ENCODE measurements at places on chromosomes 3 and 15. TPM values are rescaled to one million over a fixed set of nuclear protein-coding genes. Genes with fewer than 3 reads are reported as not detected.

APEH gene
- total RNA-seq, result 80.0 TPM

CDCP1 gene
- total RNA-seq, result 8.5 TPM

AADACL2 gene
- 0.73 TPM for total RNA-seq

GNB5 gene
- 18.9 TPM for total RNA-seq

CORO2B gene
- 2.9 TPM for total RNA-seq

NR1I2 gene
- total RNA-seq, result 0.32 TPM

FOXP1 gene
- total RNA-seq, result 146 TPM

GRM2 gene
- total RNA-seq, result 1.3 TPM

APOD gene
- 651 TPM for total RNA-seq

UQCRC1 gene
- total RNA-seq, result 230 TPM

FAM107A gene
- 17.7 TPM for total RNA-seq

NECTIN3 gene
- 19.7 TPM for total RNA-seq

- DNase-seq, result no peak
These were observed 308.4 kb downstream of the SQOR start for GRCh38 chr15:45943240-45943639.

GRCh38 chr15:37880009-37880834, 54.2 kb upstream of the TMCO5A start:
- no peak for DNase-seq

GRCh38 chr15:51680321-51680720, 982 bp upstream of the SCG3 start:
- DNase-seq, result no peak

DNA sequence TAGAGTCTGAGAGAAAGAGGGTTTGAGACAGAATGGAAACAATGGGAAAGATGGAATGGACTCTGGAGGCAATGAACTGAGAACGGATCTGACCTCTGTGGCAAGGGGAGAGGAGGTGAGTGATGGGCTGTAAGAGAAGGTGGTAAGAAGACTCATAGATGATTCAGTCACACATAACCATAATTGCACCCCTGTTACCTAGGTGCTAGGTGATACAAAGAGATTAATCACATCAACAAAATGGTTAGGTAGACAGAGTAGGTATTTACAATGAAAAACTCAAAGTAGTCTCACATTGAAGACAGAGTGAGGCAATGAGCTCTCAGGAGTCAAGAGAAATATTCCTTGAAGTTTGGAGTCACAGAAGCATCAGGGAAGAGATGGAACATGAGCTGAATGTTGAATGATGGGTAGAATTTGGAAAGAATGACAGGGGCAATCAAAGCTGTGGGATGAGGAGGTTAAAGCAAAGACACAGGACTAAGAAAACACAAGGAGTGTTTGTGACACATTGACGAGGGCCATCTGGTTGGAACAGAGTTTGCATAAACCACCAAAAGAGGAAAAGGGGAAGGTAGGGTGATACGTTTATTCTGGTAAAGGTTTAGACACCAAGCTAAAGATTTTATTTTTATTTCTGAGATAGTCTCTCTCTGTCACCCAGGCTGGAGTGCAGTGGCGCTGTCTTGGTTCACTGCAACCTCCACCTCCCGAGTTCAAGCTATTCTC, 32.7 kb downstream of the MME start:
- no peak for DNase-seq

GRCh38 chr3:42190701-42191442, 75.1 kb downstream of the CCK start:
- peak; percentile 48 for DNase-seq

- DNase-seq, result no peak
These were observed 165.3 kb downstream of the GOLIM4 start for GRCh38 chr3:167930453-167930852.

DNA sequence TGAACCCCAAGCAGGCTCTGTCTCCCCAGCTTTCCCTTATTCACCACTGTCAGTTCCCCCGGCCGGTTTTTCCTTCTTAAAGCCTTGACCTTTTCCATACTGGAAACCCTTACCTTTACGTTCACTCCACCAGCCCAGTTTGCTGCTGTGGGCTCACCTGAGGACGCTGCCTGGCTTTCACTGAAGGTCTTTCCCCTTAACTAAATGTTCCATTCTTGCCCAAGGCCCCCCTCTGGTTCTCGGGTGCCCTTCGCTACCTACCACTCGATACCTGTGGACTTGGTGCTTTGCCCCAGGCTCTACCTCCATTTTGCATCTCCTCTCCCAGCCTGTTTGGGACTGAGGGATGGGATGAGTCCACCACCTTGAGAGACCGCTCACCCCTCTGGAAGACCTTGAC, 851 bp downstream of the AP2M1 start:
- no peak for DNase-seq

DNA sequence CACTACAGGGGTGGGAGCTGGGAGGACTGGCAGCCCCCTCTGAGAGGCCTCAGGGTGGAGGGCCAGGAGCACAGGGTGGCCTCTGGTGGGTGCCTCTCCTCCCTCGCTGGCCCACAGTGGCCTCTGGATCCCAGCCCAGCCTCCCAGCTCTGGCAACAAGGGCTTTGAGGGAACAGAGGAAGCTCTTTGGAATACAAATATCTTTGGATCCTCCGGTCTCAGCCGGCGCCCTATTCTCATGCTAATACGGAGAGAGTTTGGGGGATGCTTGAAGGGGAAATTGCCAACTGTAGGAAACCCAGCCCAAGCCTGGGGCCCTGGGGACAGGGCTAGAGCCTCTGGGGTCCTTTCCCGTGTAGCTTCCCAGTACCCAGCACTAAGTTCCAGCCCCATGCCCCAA, 33.4 kb upstream of the INSYN1 start:
- no peak for DNase-seq

GRCh38 chr3:45986303-45986982, 9.2 kb downstream of the FYCO1 start:
- peak; percentile 60 for DNase-seq

GRCh38 chr3:27253831-27254230, 115.4 kb downstream of the NEK10 start:
- peak; percentile 51 for DNase-seq

DNA sequence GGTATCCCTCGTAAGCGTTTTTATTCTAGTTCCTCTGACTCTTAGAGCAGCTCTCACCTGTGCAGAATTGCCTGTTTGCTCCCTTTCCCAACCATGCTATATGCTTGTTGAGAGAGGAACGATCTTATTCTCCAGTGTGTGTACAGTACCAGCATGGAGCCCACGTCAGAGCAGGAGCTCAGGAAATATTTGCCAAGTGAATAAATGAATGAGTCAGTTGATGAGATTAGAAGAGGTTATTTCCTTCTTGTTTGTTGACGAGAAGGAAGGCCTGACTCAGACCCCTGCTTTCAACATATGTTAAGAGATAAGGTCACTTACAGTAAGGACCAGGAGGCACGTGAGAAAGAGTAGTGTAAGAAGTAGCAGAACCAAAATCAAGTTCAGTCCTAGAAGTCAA, 106.3 kb upstream of the ABHD17C start:
- no peak for DNase-seq

DNA sequence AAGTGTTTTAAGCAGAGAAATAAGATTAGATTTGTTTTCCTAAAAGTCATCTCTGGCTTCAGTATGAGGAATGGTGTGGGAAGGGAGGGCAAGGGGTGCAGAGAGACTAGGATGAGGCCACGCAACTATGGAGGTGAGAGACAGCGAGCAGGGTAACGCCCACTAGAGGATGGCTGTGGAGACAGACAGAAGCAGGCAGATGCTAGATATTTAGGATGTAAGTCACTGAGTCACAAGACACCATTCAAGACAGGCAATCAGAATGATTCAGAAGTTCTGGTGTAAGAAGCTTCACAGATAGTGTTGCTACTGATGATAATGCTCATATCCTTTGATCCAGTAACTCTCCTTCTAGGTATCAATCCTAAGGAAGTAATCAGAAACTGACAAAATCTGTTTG, 19.1 kb downstream of the HSPBAP1 start:
- DNase-seq, result no peak

DNA sequence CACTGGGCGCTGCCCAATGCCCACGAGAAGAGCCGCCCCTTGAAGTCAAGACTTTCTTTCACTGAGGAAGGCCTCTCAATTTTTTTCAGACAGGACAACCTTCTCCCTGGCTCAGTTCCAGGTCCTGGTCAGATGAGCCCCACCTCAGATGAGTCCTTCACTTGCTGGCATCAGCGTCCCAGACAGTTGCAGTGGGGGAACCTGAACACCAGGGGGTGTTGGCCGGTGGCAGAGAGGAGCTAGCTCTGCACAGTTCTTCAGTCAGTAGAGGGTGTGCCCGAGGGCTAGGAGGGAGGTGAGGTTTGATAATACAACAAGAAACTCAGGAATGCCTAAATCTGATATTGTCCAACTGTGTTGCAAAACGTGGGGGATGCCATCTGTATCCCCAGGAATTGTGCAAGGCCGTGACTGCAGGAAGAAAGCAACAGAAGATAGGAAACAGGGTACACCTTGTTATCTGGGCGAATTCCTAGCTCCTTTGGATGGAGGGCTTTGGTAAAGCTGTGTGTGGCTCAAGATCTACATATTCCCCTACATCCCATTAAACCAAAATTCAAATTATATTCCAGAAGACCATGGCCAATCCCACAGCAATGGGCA, 34.3 kb downstream of the CCR3 start:
- no peak for DNase-seq

DNA sequence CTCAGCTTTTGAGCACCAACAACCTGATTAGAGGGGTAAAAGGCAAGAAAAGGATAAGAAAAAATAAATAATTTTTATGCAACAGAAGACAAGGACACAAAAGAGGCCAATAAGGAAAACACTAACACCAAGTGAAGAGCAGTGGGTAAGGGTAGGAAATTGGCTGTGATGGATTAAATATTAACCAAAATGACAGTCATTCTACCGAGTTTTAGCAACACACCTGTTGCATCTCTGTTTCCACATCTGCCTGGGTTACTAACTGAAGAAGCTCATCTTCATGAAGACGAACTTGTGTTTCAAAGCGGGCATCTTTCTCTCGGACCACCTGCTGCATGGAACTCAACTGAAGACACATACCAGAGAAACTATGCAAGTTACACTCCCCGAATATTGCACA, 30.1 kb downstream of the GOLGB1 start:
- no peak for DNase-seq

DNA sequence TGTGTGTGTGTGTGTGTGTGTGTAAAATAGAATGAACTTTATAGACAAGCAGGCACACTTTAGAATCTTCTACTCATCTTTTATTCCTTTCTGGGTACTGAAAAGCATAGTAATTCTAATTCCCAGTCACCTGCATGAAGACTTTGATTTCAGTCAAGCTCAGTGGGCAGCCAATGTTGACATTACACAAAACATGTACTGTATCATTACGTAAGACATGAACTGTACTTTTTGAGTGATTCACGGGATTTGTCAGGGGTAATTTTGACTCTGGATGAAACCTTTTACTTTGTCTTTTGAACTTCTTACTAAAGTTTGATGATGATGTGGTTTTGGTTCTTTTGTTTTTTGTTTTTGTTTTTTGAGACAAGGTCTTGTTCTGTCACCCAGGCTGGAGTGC, 38.8 kb downstream of the PTPRG start:
- no peak for DNase-seq

GRCh38 chr3:184804801-184805200, 7.2 kb upstream of the VPS8 start:
- no peak for DNase-seq

DNA sequence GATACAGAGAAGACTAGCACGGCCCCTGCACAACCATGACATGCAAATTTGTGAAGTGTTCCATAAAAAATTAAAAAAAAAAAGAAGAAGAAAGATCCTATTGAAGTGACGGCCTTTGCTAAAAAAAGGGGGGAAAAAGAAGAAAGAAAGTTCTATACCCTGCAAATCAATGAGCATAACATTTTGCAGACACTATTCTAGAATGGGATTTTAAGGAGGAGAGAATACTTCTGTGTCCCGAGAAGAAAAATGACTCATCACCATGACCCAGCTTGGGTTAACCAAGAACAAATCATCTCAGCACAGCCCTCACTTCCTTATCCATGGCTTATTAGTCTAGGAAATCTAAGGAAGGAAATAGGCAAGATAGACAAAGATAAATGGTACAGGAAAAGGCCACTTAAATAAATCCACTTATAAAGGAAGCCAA, 7.4 kb upstream of the SH3BP5 start:
- no peak for DNase-seq

- no peak for DNase-seq
These were observed 15.1 kb upstream of the RBP1 start for GRCh38 chr3:139554628-139555027.

DNA sequence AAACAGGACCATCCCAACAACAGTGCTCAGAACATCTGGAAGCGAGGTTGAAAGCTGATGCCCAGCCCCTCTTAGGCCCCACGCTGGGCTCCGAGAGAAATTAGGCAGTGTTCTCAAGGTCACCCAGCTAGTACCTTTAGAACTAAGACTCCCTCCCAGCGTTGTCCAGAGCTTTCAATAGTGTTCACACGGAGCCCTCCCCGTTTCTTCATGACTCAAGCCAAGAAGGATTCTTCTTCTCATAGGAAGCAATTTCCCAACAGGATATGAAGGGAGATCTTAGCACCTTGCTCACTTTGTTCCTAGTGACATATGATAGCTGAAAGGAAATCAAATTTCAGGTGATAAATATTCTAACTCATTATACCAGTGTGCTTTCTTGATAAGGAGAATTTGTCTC, 244.2 kb upstream of the ST8SIA2 start:
- DNase-seq, result no peak

DNA sequence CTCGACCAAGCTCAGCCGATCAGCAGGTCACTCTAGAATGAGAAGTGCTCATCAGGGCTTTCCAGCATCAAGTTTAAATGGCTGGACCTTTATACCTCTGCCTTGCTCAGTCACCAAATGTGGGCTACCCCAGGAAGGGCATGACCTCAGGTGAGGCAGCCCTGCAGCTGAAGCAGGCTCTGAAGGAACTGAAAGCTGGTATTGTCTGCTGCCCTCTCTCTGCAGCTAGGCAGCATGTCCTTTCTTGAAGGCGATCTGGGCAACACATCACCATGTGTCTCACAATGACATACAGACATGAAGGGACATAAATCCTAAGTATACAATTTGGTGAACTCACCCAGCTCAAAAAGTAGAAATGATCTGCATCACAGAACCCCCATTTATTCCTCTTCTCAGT, 38.7 kb upstream of the ARID3B start:
- DNase-seq, result no peak

- no peak for DNase-seq
These were observed 298.5 kb upstream of the MME start for GRCh38 chr3:154781595-154781994.

- DNase-seq, result no peak
These were observed 54.1 kb upstream of the PPIB start for GRCh38 chr15:64216730-64217428.

DNA sequence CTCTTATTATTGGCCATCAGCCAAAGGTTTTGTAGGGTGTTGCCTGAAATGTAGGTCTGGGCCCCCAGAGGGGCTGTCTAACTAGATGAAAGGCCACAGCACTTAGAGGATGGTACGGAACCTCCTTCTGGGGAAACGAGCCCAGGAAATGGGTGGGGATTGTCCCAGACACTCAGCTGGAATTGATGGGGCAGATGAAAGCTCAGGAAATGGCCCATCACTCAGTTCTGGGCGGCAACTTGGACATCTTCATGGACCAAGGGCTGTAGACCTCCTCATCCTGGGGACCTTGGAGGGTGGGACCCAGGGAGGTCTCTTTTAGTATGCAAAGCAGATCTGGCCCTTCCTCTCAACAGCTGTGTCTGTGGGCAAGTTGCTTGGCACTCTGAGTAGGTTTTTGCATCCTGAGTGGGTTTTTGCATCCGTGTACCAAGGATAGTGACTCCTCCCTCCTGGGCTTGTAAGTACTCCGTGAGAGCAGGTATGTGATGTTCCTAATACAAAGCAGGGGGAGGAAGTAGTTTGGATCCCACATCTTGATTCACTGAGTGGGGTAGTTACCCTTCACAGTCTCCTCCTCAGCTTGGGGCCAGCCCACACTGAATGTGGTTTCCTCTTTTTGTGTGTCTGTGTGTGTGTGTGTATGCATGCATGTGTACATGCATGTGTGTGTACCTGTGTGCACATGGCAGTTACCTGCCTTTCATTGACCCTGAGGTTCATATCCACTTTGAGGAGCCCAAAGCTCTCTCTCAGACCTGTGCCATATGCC, 292.0 kb downstream of the RPLP1 start:
- no peak for DNase-seq

Measured in breast epithelium (tissue), 4 donors.